ENCODE measurements at places on chromosomes 1 and 21. TPM values are rescaled to one million over a fixed set of nuclear protein-coding genes. Genes with fewer than 3 reads are reported as not detected.

The S1PR1 gene
- 1.1 TPM for total RNA-seq

The PIAS3 gene
- total RNA-seq = 41.8 TPM

The CELA3B gene
- not detected for total RNA-seq

The GRIK1 gene
- 0.85 TPM for total RNA-seq

The RGS13 gene
- total RNA-seq = not detected

The SRRM1 gene
- 193 TPM for total RNA-seq

The LRRC40 gene
- total RNA-seq = 33.3 TPM

The FCRLA gene
- not detected for total RNA-seq

The ITLN2 gene
- not detected for total RNA-seq

The S100A8 gene
- not detected for total RNA-seq

The HPDL gene
- total RNA-seq = 7.8 TPM

The PLA2G2C gene
- not detected for total RNA-seq

The ATP1A4 gene
- total RNA-seq = not detected

The AIDA gene
- total RNA-seq = 74.1 TPM

The OR14I1 gene
- total RNA-seq = not detected

The HRNR gene
- not detected for total RNA-seq

Data from A673 (cell line).